Large intestine (tissue), 12 donors: ENCODE measurements at places on chromosomes 7 and 10.

DNA sequence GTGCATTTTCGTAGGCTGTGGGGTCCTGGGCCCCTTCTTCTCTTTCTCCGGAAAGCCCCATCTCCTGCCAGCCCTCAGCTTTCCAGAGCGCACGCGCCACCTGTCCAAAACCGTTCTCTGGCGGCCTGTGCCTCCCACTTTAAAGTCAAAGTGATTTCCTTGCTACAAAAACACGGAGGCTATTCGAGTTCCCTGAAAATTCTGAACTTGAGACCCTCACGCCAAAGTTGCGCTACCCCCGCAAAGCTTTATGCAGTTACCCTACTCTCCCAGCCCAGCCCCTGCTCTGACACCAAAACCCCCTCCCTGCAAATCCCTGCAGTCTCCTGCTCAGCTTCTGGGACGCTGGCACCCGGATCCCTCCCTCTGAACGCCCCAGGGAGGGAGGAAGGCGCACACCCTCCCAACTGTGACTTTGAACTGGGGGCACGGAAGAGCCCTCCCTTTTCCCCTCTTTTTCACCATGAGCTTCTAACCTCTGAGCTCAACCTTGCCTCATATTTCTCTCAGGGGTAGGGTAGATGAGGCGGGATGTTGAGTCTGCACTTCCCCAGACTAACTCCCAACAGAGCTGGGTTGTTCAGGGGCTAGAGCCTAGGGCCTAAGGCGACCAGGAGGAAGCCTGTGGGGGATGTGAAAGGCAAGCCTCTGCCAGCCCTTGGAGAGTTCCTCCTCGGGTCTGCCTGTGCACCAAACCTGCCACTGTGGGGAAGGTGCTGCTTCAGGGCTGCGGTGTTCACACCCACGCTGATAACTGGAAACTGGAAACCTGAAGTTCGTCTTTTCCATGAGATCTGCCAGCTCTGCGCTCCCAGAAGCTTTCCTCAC is 2.7 kb upstream of the PAX4 start:
- peak; percentile 24 for DNase-seq

DNA sequence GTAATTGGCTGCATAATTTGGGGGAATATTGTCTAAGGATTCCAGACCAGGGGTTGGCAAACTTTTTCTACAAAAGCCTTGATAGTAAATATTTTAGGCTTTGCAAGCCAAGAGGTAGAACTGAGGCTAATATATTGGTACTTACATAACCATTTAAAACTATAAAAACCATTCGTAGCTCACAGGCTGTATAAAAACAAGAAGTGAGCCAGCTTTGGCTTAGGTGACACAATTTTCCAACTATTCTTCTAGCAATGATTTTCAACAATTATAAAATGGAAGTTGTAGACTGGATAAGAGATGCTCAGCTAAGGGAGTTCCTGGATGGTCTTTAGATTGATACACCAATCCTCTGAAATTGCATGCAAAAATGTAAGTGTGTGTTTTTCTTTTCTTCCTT is 1.4 kb downstream of the GPR141 start:
- DNase-seq = no peak

DNA sequence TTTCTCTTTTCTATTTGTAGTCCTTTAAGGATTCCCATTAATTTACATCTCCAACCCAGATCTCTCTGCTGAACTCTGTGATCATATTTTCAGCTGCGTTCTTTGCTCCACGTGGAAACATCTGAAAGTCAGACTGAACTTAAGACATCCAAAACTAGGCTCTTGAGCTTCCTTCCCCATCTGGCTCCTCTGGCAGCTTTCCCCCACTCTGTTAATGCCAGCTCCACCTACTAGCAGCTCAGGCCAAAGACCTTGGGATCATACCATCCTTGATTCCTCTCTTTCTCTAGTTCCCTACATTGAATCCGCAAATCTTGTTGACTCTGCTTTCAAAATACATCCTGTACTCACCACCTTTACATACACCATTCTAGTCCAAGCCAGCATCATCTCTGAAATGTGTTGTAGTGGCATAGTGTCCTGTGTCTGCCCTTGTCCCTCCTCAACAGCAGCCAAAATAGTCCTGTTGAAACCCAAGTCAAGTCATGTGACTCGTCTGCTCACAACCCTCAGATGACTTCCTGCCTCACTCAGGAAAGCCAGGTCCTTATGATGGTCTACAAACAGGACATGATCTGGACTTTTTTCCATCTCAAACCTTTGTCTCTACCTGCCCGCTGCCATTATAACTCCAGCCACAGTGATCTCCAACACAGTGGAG is 7.0 kb downstream of the REEP3 start:
- no peak for DNase-seq

GRCh38 chr7:128405471-128406313 is 4.1 kb downstream of the IMPDH1 start:
- DNase-seq = peak; percentile 58

- DNase-seq = peak; percentile 31
Measured at GRCh38 chr10:132637477-132638129, 100.0 kb downstream of the INPP5A start.
